ENCODE measurements at places on chromosomes 1 and 21.

GRCh38 chr1:30148676-30149075 lies 574.7 kb downstream of the MATN1 start:
- no peaks in the 10 kb centered on the region for H3K36me3 ChIP-seq
- H3K4me1 ChIP-seq: no peaks in the 10 kb centered on the region
- DNase-seq: no peak
- H3K27ac ChIP-seq: no peak overlapping the region
- peaks cover 6% of the 10 kb centered on the region for H3K27me3 ChIP-seq

DNA sequence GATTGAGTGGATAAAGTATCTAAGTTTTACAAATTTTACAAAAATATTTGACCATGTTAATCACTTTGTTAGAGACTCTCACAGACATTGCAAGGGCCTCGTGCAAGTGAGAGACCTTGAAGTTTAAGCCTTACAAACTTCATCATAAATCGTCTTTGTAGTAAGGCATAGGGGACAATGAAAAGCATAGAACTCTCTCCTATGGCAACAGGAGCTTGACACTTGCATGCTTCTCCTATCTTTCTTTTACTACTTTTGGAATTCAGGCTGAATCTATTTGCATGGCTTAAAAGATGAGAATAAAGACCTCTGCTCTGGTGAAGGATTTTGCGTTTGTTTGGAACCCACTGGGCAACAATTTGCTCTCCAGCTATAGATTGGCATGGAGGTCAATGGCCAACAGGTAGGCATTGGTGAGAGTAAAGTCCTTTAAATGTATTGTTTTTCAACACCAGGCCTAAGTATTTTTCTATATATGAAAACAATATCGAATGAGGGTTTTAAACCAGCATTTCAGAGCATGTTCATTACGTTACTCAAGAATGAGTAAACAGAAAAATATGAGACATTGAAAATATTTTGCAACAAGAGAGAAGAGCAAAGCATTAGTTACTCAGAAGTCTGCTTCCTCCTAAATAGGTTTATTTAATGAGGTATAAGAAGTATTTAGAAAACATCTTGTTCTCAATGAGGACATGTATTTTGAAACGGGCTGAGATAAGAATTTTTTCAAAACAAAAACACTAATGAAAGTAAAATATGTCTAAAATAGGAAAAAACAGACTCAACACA lies 192.2 kb downstream of the TGFB2 start:
- H3K27ac ChIP-seq: no peak overlapping the region
- H3K4me3 ChIP-seq: no peak overlapping the region
- H3K27me3 ChIP-seq: no peaks in the 10 kb centered on the region
- no peaks in the 10 kb centered on the region for H3K4me1 ChIP-seq

- no peaks in the 10 kb centered on the region for H3K27me3 ChIP-seq
- DNase-seq: no peak
- H3K36me3 ChIP-seq: no peaks in the 10 kb centered on the region
- H3K4me3 ChIP-seq: no peak overlapping the region
- H3K4me1 ChIP-seq: no peaks in the 10 kb centered on the region
Measured at GRCh38 chr21:45347712-45348499, 57.1 kb upstream of the COL18A1 start.

GRCh38 chr21:18104802-18105201 lies 139.8 kb upstream of the CHODL start:
- H3K27me3 ChIP-seq: no peaks in the 10 kb centered on the region
- no peak overlapping the region for H3K27ac ChIP-seq
- no peak for DNase-seq
- H3K4me3 ChIP-seq: no peak overlapping the region
- no peaks in the 10 kb centered on the region for H3K4me1 ChIP-seq

- peaks cover 18% of the 10 kb centered on the region for H3K27me3 ChIP-seq
- H3K36me3 ChIP-seq: no peaks in the 10 kb centered on the region
- H3K27ac ChIP-seq: no peak overlapping the region
- H3K4me3 ChIP-seq: no peak overlapping the region
- DNase-seq: no peak
- H3K4me1 ChIP-seq: peaks cover 2% of the 10 kb centered on the region
Measured at GRCh38 chr1:205379056-205379455, 22.3 kb upstream of the KLHDC8A start.

GRCh38 chr1:208085655-208086515 lies 158.3 kb downstream of the PLXNA2 start:
- H3K36me3 ChIP-seq: no peaks in the 10 kb centered on the region
- peak overlapping the region; percentile 88 for H3K27ac ChIP-seq
- DNase-seq: no peak
- H3K27me3 ChIP-seq: no peaks in the 10 kb centered on the region
- H3K4me3 ChIP-seq: peak overlapping the region; percentile 74

DNA sequence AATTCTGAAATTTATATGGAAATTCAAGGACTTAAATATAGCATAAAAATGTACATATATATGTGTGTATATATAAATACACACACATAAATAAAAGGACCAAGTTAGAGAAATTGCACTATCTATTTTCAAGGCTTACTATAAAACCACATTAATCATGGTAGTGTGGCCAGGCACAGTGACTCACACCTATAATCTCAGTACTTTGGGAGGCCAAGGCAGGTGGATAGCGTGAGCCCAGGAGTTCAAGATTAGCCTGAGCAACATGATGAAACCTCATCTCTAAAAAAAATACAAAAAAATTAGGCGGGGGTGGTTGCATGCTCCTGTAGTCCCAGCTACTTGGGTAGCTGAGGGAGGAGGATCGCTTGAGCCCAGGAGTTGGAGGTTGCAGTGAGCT lies 171.4 kb upstream of the GORAB start:
- DNase-seq: no peak
- H3K4me1 ChIP-seq: no peaks in the 10 kb centered on the region
- peaks cover 2% of the 10 kb centered on the region for H3K27me3 ChIP-seq
- H3K4me3 ChIP-seq: no peak overlapping the region

DNA sequence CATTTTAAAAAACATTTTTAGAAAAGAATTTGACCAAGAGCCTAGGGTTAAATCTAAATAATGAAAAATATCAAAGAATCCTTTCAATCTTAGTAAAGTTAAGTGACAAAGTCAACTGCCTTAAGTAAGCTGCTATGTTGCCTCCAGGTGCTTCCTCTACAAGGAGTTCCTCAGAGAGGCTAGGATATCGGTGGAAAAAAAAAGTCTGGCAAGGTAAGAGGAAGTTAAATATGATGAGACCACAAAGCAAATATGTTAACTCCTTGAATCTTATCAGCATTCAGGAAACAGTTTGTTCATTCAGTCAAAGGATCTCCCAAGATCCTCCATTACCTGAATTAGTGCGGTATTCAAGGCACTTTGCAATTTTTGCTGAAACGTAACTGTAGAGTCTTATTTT lies 563.5 kb downstream of the PTPRC start:
- H3K27me3 ChIP-seq: no peaks in the 10 kb centered on the region
- H3K36me3 ChIP-seq: no peaks in the 10 kb centered on the region
- H3K4me1 ChIP-seq: peaks cover 3% of the 10 kb centered on the region
- no peak overlapping the region for H3K4me3 ChIP-seq

DNA sequence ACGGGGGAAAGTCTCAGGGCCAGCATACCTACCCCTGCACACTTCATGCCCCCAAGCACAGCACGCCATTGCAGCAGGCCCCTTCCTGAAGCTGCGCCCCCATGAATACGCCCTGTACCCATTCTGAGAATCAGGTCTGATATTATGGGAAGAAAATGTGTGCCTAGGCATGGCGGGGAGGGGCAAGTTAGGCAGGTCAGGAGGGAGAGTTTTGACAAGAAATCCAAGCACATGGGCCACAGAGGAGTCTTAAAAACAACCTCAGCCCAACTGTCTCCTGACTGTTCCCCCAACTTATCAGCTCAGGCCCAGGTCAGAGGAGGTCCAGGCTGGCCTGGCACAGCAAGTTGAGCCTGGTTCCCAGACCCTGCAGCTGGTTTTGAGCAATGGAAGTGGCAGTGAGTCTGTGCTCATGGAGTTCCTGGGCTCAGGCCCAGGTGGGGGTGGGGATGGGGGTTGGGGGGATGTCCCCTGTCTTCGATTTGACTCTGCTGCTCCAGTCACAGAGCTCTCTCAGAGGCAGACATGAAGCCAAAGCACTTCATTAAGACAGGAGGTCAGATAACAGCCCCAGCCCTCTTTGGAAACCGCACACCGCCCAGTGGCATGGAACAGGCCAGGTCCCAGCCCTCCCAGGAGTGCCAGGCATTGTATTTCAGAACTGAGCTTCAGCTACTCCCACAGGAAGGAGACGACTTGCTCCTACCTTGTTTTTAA lies 20.6 kb upstream of the BCAR3 start:
- no peaks in the 10 kb centered on the region for H3K36me3 ChIP-seq
- no peak for DNase-seq
- H3K4me1 ChIP-seq: peaks cover 4% of the 10 kb centered on the region
- H3K4me3 ChIP-seq: no peak overlapping the region

DNA sequence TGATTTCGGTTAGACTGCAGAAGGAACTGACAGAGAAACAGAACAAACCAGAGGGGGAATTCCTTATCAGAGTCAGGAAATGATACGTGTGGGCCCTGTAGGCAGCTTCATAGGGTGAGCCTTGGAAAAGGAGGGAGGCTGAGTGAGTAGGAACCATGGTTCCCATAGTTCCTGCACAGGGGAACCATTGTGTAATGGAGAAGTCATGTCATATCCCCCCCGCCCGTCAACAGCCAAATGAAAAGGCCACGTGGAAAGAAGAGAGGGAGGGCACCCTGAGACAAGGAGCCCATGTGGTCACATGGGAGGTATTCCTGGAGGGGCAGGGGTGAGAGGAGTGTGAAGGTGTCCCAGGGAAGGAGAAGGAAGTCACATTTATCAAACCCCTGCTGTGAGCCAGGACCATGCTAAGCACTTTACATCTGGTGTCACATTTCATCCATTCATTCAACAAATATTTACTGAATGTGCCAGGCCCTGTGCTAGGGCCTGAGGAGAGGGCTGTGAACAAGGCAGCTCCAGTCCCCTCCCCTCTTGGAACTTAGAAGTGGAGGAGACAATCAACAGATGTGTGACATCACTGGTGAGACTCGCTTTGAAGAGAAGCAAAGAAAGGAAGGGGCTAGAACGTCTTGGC lies 15.7 kb upstream of the FGR start:
- H3K4me1 ChIP-seq: peaks cover 13% of the 10 kb centered on the region
- no peaks in the 10 kb centered on the region for H3K36me3 ChIP-seq
- H3K27ac ChIP-seq: no peak overlapping the region
- no peak for DNase-seq
- H3K27me3 ChIP-seq: no peaks in the 10 kb centered on the region

GRCh38 chr21:19566975-19567374 lies 1163.4 kb upstream of the TMPRSS15 start:
- H3K4me1 ChIP-seq: no peaks in the 10 kb centered on the region
- DNase-seq: no peak
- no peak overlapping the region for H3K4me3 ChIP-seq
- H3K27me3 ChIP-seq: no peaks in the 10 kb centered on the region

GRCh38 chr1:27554759-27555699 lies 48.9 kb downstream of the AHDC1 start:
- H3K27ac ChIP-seq: peak overlapping the region; percentile 81
- no peak overlapping the region for H3K4me3 ChIP-seq
- no peak for DNase-seq
- peaks cover 33% of the 10 kb centered on the region for H3K4me1 ChIP-seq
- peaks cover 4% of the 10 kb centered on the region for H3K36me3 ChIP-seq

DNA sequence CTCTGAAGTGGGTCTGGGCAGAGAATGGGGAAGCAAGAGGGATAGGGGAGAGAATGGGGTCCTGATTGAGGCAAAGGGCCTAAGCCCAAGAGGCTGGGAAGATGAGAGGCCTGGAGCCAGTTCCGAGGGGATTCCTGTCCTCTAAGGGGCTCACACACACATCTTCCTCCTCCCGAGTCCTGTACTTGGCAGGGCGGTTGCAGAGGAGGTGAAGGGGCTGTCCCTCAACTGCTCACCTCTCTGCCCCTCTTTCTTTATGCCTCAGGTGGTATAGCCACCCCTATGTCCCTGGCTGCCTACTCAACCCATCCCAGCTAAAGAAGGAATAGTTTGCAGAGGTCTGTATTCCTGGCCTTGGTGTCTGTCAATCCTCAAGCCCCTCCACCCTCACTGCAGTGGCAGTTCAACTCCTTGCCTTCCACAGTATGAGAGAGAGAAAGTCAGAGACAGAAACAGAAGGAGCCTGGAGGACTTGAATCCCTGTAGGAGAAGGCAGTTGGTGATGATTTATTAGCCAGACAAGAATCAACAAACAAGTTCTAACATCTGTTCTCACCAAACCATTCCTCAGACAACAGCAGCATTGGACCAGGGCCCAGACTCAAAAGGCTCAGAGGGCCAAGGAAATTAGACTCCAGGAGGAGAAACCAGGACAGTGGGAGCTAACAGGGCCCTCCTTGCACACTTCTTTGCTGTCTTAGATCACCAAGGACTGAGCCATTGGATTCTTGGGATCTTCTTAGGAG lies 10.7 kb downstream of the SH2D2A start:
- H3K27ac ChIP-seq: peak overlapping the region; percentile 41
- peaks cover 58% of the 10 kb centered on the region for H3K36me3 ChIP-seq
- DNase-seq: no peak
- H3K27me3 ChIP-seq: no peaks in the 10 kb centered on the region
- H3K4me3 ChIP-seq: no peak overlapping the region

DNA sequence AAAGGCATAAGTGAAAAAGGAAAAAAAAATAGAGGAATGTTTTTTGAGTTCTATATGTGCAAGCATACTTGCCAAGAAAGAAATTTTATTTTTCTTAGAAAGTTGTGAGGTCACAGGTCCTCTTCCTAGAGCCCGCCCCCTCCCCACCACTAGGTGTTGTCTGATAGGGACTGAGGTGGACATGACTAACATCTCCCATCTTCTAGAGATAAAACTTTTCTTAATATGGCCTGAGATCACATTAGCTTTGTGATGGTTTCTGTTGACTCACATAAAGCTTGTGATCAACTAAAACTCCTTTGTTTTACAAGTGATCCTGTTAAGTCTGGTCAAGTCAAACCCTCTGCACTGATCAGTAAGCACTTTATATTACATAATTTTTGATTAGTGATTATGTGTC lies 33.4 kb upstream of the CITED4 start:
- no peak for DNase-seq
- peaks cover 2% of the 10 kb centered on the region for H3K27me3 ChIP-seq
- no peaks in the 10 kb centered on the region for H3K36me3 ChIP-seq
- H3K4me1 ChIP-seq: no peaks in the 10 kb centered on the region

DNA sequence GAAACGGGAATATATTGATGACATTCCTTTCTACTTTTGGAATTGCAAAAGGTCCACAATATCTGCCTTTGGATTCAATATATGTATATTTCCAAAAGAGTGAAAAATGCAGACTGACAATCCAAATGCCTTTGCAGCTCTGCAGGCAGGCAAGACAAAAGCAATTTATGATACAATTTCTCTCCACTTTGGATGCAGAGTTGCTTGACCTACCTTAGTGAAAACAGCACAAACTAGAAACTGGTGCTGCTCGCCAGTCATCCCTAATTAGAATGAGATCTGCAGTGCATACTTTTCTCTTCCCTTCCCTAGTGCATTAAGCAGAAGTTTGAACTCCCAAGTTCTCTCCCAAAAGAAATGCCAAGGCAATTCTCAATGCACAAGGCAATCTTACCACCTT lies 56.8 kb downstream of the KIAA0319L start:
- no peak for DNase-seq
- peaks cover 44% of the 10 kb centered on the region for H3K4me1 ChIP-seq
- no peak overlapping the region for H3K27ac ChIP-seq
- no peak overlapping the region for H3K4me3 ChIP-seq
- no peaks in the 10 kb centered on the region for H3K27me3 ChIP-seq

GRCh38 chr1:8652467-8653046 lies 164.9 kb downstream of the RERE start:
- H3K4me1 ChIP-seq: peaks cover 43% of the 10 kb centered on the region
- no peaks in the 10 kb centered on the region for H3K27me3 ChIP-seq
- H3K4me3 ChIP-seq: no peak overlapping the region

All from activated CD8-positive, alpha-beta T cell treated with anti-CD3 and anti-CD28 coated beads, Interleukin-2, amount 10 ng/mL, durations not matched to agents 7 days and 5 days (primary cell).